8988T (cell line): ENCODE measurements at places on chromosomes 16 and 17.

DNA sequence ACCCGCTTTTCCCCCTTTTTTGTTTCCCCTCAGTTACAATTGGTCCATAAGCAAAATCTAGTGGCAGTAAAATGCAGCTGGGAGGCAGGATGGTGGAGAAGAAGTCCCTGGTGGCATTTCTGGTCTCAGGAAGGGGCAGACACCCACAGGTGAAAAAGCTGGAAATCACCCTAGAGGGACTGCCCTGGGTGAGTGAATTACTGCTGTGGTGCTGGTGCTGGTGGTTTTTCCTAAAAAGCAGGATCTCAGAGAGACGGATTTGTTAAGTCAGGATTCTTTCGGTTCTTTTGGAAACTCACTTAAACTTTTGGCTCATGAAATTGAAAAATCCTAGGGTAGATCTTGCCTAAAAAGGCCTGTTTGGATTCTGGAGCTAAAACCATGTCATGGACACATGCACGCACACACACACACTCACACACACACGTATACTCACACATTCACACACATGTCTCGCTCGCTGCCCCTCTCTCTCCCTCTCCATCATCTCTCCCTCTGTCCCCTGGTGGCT is 65.8 kb downstream of the NKD1 start:
- DNase-seq, result no peak

DNA sequence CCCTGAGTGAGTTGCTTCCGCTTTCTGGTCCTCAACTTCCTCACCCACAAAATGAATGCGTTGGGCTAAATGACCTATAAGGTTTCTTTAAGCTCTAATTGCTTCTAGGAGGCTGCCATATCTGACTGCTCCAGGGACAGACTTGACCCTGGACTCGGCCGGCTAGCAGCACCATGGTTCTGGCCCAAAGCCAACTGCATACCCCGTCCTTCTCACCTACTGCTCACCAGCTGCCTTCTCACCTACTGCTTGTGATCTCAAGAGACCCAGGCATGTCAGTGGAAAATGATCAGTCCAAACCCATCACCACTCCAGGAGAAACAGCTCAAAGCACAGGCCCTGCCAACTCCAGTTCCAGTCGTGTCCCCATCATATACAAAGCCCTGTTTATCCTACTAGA is 124.3 kb upstream of the IRX5 start:
- no peak for DNase-seq

GRCh38 chr17:81844887-81845286 is 10.0 kb upstream of the PPP1R27 start:
- DNase-seq, result no peak

GRCh38 chr17:6711081-6711674 is 2.0 kb downstream of the SLC13A5 start:
- DNase-seq, result no peak

DNA sequence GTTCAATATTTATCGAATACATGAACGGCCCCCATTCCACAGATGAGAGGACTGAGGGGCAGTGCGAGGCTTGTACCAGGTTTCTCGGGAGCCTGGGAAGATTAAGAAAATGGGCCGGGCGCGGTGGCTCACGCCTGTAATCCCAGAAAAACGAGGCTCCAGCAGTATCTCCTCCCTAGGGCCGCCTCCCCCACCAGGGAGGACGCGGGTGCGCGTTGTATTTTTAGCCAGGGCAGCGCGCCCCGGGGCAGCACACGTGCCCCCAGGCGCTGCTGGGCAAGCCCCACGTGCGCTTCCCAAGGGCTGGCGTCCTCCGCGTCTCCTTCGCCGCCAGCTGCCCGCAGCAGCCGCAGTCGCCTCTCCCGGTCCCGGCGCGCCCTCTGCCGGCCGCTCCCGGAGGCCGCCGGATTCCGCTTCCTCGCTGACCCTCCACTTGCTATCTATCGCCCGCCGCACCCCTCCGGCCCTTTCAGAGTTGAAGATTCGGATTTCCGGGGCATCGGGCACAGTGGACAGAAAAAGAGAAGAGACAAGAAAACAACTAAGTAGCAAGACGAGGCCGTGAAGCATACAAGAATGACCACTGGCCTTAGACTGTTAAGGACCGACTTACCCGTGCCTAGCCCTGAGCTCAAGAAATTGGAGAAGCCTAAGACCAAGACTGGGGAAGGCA is 1.9 kb upstream of the YBX2 start:
- DNase-seq, result peak; percentile 89

DNA sequence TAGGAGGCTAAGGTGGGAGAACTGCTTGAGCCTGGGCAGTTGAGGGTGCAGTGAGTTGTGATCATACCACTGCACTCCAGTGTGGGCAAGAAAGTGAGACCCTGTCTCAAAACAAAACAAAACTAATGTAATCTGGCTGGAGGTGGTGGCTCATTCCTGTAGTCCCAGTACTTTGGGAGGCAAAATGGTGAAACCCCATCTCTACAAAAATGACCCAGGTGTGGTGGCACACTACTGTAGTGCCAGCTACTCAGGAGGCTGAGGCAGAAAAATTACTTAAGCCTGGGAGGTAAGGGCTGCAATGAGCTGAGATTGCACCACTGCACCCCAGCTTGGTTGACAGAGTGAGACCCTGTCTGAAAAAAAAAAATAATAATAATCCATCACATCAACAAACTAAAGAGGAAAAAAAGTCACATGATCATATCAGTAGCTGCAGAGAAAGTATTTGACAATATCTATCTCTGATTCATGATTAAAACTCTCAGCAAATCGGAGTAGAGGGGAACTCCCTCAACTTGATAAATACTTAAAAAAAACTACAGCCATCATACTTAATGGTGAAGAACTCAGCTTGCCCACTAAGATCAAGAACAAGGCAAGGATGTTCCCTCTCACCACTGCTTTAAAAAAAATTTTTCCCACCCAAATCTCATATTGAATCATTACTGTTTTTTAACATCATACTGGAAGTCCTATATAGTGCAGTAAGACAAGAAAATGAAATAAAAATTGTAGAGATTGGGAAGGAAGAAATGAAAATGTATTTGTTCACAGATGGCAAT is 31.0 kb downstream of the DHRS7B start:
- DNase-seq, result no peak

GRCh38 chr17:37106049-37106448 is 157.3 kb downstream of the AATF start:
- no peak for DNase-seq
